ENCODE measurements at places on chromosomes 7 and 10. TPM values are rescaled to one million over a fixed set of nuclear protein-coding genes. Genes with fewer than 3 reads are reported as not detected.

DNA sequence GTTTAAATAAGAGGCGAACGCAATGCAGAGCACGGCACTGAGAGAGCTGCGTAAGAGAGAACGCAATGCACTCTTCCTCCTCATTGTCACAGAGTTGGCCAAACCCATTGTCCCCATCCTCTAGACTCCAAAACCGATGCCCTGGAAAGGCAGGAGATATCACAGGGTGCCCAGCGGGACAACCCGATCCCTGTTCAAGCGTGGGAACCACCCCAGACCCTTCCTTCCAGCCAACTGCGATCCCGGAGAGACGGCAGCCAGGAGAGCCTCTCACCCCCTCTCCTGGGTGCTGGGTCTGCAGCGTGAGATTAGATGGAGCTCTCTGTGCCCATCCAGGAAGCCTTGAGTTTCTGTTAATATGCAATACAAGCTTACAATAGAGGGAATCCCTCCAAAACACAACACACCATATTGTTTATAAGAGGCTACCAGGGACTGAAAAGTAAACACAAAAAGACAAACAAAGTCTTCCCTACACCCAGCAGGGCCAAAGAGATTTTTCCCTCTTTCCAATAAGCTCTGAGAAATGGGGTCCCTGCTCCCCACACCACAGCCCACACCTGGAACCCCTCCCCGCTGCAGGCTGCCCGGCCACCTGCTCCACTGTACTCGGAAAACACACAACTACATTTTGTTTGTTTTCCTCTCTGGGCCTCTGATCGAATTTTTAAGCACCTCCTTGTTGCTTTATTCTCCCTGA lies 187.6 kb downstream of the ADARB2 start:
- H3K27ac ChIP-seq, result no peak overlapping the region
- no peaks in the 10 kb centered on the region for H3K27me3 ChIP-seq
- peak; percentile 50 for DNase-seq
- no peaks in the 10 kb centered on the region for H3K36me3 ChIP-seq
- no peaks in the 10 kb centered on the region for H3K4me1 ChIP-seq

- H3K4me1 ChIP-seq, result peaks cover 12% of the 10 kb centered on the region
- no peaks in the 10 kb centered on the region for H3K27me3 ChIP-seq
- no peak overlapping the region for H3K27ac ChIP-seq
- H3K36me3 ChIP-seq, result no peaks in the 10 kb centered on the region
- no peak overlapping the region for H3K4me3 ChIP-seq
Measured at GRCh38 chr7:129390314-129390713, 43.9 kb upstream of the STRIP2 start.

GRCh38 chr7:25375805-25376600 lies 147.7 kb upstream of the NPVF start:
- H3K4me3 ChIP-seq, result no peak overlapping the region
- no peak for DNase-seq
- peaks cover 10% of the 10 kb centered on the region for H3K4me1 ChIP-seq
- H3K36me3 ChIP-seq, result no peaks in the 10 kb centered on the region
- no peaks in the 10 kb centered on the region for H3K27me3 ChIP-seq

Gene FAM25A
- not detected for total RNA-seq

Gene DLX6
- total RNA-seq, result 0.14 TPM

Measured in sigmoid colon (tissue), 7 donors.